ENCODE measurements at places on chromosomes 4 and X. TPM values are rescaled to one million over a fixed set of nuclear protein-coding genes. Genes with fewer than 3 reads are reported as not detected.
A peak's percentile ranks its signal among the peaks of the same experiment; 100 is the strongest.

DNA sequence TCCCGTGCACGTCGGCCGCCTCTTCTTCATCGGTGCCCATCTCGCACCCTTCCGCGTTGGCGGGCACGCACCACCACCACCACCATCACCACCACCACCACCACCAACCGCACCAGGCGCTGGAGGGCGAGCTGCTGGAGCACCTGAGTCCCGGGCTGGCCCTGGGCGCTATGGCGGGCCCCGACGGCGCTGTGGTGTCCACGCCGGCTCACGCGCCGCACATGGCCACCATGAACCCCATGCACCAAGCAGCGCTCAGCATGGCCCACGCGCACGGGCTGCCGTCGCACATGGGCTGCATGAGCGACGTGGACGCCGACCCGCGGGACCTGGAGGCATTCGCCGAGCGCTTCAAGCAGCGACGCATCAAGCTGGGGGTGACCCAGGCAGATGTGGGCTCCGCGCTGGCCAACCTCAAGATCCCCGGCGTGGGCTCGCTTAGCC lies 1.4 kb downstream of the POU4F2 start:
- no peak for DNase-seq
- H3K27ac ChIP-seq = no peak overlapping the region
- peaks cover 23% of the 10 kb centered on the region for H3K4me1 ChIP-seq
- H3K27me3 ChIP-seq = peaks cover 99% of the 10 kb centered on the region
- H3K36me3 ChIP-seq = no peaks in the 10 kb centered on the region

DNA sequence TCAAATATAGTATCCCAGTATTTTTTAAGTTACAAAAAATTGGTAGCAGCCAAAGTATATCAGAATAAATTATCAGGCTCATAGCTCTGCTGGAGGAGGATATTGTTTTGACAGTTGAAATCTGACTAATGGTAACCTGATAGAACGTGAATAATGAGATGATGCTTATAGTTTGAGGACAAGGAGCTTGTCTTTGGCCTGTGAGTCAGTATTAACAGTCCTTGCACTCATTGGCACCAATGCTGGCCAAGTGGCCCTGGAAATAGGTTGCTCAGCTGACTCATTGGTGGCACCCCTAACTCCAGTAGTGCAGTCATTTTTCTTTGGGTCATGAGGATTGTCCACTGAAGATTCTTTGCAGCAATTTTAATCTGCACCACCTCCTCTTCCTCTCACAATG lies 203.3 kb upstream of the JADE1 start:
- no peak for DNase-seq
- H3K27me3 ChIP-seq = no peaks in the 10 kb centered on the region
- peaks cover 42% of the 10 kb centered on the region for H3K4me1 ChIP-seq
- no peak overlapping the region for H3K4me3 ChIP-seq
- peak overlapping the region; percentile 6 for H3K27ac ChIP-seq

DNA sequence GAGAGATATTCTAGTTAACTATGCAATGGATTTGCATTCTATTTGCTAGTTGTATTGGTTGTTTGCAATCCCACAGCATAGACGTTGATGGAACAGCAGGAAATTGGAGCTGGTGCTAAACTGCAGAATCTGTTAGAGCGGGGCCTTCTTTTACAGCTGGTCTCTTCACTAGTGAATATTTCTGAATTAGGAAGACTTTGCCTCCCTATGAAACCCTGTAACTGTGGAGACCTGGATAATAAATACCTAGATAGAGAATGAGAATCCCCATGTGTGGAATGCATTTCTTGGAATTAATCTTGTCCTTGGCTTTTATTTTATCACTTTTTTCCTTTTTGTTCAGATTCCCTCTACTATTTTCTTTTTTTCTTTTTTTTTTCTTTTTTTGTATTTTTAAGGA lies 109.7 kb downstream of the SHROOM3 start:
- peaks cover 1% of the 10 kb centered on the region for H3K36me3 ChIP-seq
- H3K4me1 ChIP-seq = peaks cover 51% of the 10 kb centered on the region
- DNase-seq = no peak
- H3K27me3 ChIP-seq = no peaks in the 10 kb centered on the region

DNA sequence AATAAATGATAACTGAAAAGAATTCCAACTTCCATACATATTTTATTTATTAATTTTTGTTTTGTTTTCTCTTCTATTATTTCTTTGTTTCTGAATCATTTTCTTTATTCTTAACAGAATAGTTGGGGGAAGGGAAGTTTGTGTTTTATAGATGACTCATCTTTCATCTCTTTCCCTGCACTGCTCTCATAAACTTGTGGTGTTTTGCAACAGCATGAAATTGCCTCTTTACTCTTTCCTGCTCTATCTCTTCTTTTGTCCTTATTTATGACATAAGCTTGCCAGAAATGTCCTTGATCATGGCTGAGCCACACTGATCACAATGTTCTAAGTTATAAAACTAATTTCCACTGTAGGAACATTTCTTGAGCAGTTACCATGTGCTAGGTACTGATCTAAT lies 22.3 kb downstream of the QRFPR start:
- H3K36me3 ChIP-seq = peaks cover 4% of the 10 kb centered on the region
- no peak for DNase-seq
- no peaks in the 10 kb centered on the region for H3K27me3 ChIP-seq

- H3K4me1 ChIP-seq = peaks cover 15% of the 10 kb centered on the region
- H3K36me3 ChIP-seq = no peaks in the 10 kb centered on the region
- no peaks in the 10 kb centered on the region for H3K27me3 ChIP-seq
- DNase-seq = no peak
- H3K27ac ChIP-seq = no peak overlapping the region
Measured at GRCh38 chr4:150647008-150647407, 65.1 kb downstream of the MAB21L2 start.

DNA sequence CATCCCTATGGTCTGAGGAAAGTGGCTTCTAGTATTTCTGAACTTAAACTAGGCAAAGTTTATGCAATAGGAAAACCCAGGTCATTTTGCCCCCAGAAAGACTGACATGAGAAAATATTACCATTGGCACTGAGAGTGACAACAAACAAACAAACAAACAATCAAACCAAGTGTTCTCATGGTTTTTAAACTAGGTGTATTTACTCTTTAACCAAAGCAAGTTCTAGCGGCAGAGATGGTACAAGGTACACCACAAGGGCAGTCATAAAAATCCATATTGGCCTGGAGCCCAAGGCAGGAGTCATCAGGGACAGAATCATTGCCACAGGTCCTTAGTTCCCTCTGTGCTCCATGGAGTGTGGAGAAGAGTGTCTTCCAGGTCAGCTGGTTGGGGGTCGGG lies 26.0 kb upstream of the ENPEP start:
- no peak overlapping the region for H3K4me3 ChIP-seq
- H3K4me1 ChIP-seq = peaks cover 16% of the 10 kb centered on the region
- no peak for DNase-seq
- H3K36me3 ChIP-seq = peaks cover 6% of the 10 kb centered on the region
- no peaks in the 10 kb centered on the region for H3K27me3 ChIP-seq

DNA sequence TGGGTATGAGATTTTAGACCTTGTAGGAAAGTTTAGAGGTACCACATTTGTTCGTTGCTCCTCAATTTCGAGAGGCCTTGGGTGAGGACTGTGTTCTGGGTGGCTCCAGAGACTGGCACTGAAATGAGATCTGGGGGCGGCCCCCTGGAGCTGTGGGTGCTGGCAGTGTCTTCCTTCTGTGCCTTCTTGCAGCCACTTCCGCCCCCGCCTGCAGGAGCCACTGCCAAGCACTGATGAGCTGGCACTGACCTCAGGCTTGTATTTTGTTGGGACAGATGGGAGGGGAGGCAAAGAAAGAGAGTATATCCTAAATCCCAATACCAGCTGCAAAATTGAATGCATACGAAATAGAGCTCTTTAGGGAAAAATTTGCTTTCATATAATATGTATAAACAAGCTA lies 64.5 kb upstream of the CLDN34 start:
- H3K36me3 ChIP-seq = peaks cover 4% of the 10 kb centered on the region
- no peak overlapping the region for H3K27ac ChIP-seq
- no peak overlapping the region for H3K4me3 ChIP-seq
- no peaks in the 10 kb centered on the region for H3K27me3 ChIP-seq
- H3K4me1 ChIP-seq = peaks cover 25% of the 10 kb centered on the region
- no peak for DNase-seq

DNA sequence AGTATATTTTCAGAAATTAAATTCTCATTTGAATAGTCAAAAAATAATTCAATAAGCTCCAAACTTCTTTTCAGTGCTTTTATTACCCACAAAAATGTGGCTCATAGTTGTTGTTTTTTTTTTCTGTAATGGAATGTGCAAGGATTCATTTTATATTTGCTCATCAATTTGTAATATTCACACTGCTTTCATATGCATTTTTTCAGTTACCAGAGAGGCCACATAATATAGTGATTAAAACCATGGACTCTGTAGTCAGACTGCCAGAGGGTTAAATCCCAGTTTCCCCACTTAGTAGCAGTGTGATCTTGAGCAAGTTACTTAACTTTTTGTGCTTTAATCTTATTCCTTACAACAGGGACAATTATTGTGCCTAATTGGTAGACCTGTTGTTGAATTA lies 64.5 kb downstream of the FAM9B start:
- H3K27me3 ChIP-seq = no peaks in the 10 kb centered on the region
- H3K36me3 ChIP-seq = no peaks in the 10 kb centered on the region
- no peak overlapping the region for H3K4me3 ChIP-seq
- no peak for DNase-seq
- no peak overlapping the region for H3K27ac ChIP-seq

TRIML2 gene
- not detected for total RNA-seq

MXRA5 gene
- total RNA-seq = 131 TPM

GATA1 gene
- total RNA-seq = not detected

CXCR3 gene
- not detected for total RNA-seq

ZNF280C gene
- total RNA-seq = 14.8 TPM

ZNF630 gene
- total RNA-seq = 5.8 TPM

Data from mesothelial cell of epicardium (in vitro differentiated cells).